ENCODE measurements at places on chromosomes 11 and 22.

- no peak for DNase-seq
Measured at GRCh38 chr11:73001615-73002014, 140.5 kb downstream of the FCHSD2 start.

DNA sequence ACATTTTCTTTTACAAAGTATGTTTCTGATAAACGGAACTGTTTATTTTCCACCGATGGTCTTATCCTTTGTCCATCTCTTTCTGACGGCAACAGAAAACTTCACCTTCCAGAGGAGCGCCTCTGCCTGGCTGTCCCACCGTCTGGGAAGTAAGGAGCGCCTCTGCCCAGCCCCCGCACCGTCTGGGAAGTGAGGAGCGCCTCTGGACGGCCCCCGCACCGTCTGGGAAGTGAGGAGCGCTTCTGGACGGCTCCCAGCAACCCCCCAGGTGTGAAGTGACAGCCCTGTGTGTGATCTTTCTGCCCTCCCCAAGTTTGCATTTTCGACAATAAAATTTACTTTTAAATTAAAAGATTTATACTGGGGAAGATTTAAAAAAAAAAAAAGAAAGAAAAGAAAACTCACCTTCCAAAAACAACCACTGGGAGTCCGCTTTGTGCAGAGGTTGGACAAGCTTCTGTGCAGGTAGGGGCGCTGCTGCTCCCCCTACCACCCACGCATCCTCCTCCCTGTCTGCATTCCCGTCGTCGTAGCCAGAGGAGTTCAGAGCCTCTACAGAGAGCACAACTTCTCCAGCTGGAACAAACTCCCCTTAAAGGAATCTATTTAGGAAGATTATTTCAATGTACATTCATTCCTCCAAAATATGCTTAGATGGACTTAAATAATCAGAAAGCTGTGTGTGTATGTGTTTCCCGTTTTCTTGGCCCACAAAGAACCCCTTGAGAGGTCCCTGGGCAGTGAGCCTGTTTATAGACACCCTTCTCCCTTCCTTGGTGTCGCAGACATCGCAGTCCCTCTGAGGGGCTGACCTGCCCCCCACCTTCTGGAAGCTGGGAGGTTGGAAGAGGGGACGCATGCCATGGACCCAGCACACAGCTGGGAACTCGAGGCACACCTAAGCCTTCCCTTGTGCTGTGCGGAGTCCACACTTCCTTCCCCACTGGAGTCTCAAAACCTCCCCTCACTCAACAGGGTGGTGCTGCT lies 849 bp upstream of the APOBEC3B start:
- no peak for DNase-seq

DNA sequence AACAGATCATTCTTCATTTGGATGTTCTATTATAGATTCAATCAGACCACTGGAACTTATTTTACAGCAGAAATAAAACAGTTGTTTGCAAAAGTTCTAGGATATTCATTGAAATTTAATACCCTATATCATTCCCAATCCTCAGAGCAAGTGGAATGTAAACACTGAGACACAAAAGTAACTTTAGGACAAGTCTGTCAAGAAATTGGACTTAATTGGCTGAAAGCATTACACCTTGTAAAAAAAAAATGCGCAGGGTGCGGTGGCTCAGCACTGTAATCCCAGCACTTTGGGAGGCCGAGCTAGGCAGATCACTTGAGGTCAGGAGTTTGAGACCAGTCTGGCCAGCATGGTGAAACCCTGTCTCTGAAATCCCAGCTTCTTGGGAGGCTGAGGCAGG lies 29.9 kb upstream of the TMEM123 start:
- DNase-seq: no peak

DNA sequence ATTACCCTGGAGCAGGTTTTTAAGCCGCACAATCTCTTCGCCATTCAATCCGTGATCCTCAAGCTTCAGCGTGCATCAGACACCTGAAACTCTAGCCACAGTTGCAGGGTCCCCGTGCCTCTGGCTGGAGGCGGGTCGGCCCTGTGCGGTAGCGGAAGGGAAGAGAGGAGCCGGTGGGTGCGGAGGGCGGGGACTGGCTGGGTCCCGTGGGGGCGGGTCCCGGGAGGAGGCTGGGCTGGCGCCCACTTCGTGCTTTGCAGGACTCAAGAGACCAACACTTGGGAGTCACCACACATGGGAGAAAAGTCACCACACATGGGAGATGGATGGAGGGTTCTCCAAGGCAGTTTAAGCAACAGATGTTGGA lies 772 bp downstream of the C22orf15 start:
- peak; percentile 52 for DNase-seq

GRCh38 chr11:110022548-110022947 lies 70.6 kb upstream of the ZC3H12C start:
- peak; percentile 20 for DNase-seq

GRCh38 chr11:46972821-46973220 lies 36.3 kb downstream of the CSTPP1 start:
- no peak for DNase-seq

GRCh38 chr22:40314041-40314440 lies 32.3 kb upstream of the ADSL start:
- DNase-seq: no peak

DNA sequence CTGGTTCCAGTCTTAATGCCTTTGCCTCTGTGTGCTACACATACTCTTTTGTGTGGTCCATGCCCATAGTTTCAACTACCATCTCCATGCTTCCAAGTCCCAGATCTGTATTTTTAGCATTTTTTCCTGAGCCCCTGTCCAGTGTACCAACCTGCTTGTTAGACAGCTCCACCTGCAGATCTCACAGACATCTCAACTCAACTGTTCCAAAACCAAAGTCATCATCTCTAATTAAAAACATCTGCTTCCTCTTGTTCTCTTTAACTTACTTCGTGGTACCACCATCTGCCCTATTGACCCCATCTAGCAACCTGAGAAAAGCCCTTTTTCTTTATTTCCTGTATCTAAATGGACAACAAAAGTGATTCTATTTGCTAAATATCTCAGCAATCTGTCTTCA lies 8.6 kb upstream of the KMT2A start:
- DNase-seq: no peak

- peak; percentile 18 for DNase-seq
Measured at GRCh38 chr11:102396708-102397563, 49.9 kb downstream of the BIRC2 start.

- no peak for DNase-seq
Measured at GRCh38 chr11:13205486-13205885, 72.1 kb upstream of the BMAL1 start.

DNA sequence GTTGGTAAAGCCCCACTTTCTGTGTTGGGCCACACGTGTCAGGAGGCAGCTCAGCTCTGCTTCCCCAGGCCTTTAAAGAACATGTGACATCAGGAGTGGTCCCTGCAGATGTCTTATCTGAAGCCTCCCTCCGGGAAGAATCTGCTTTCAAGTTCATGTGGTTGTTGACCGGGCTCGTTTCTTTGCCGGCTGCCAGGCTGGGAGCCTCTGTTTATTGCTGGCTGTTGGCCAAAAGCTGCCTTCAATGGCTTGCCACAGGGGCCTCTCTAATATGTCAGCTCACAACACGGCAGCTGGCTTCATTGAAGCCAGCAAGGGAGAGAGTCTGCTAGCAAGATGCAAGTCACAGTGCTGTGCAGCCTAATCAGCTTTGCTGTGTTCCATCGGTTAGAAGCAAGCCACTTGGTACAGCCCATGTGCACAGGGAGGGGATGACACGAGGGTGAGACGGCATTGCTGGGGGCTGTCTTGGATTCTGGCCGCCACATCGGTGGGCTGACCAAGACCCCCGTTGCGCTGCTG lies 14.6 kb downstream of the MRGPRF start:
- no peak for DNase-seq

- DNase-seq: peak; percentile 48
Measured at GRCh38 chr11:3614742-3615171, 27.0 kb downstream of the ART5 start.

GRCh38 chr11:62088331-62088933 lies 35.4 kb upstream of the INCENP start:
- DNase-seq: no peak

DNA sequence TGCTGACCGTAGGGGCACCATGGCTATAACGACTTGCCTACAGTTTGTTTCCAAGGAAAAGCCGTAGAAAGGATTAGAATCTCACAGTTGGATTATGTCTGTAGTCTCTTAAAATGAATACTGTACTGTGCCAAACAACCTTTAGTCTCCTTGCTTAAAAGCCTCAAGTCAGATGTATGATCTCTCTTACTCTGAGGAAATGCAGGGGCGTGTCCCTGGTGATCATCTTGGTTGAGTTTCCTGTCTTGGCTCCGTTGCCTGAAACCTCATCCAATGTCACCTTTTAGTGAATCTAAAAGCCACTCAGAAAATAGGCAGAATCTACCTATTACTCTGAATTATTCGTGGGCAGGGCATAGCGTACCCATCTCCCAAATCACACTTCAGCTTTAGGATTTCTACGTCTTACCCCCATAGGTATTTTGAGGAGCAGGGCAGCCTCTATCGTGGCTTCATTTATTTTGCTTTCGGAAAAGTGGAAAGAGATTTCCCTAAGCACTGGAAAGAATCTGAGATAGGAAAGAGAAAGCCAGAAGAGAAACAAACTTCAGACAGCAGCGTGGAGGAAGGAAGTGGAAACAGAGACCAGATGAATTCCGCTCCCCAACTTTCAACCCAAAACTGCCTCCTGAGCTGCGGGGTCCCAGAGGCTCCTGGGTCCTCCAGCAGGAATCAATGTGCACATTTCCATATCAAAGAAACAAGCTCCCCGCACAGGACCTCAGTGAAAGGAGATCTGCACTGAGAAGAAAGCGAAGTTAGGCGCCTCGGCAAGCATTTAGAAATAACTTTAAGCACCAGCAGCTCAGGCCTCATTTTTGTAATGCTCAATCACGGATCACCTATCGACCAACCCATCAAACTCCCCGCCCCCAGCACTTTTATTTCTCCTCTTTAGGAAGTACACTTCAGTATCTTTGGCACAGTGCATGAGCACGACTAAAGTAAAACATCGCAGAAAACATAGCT lies 245.8 kb downstream of the ETS1 start:
- no peak for DNase-seq

- DNase-seq: no peak
Measured at GRCh38 chr22:46971099-46971763, 208.8 kb downstream of the TBC1D22A start.

- no peak for DNase-seq
Measured at GRCh38 chr11:47711816-47712215, 3.4 kb downstream of the AGBL2 start.

DNA sequence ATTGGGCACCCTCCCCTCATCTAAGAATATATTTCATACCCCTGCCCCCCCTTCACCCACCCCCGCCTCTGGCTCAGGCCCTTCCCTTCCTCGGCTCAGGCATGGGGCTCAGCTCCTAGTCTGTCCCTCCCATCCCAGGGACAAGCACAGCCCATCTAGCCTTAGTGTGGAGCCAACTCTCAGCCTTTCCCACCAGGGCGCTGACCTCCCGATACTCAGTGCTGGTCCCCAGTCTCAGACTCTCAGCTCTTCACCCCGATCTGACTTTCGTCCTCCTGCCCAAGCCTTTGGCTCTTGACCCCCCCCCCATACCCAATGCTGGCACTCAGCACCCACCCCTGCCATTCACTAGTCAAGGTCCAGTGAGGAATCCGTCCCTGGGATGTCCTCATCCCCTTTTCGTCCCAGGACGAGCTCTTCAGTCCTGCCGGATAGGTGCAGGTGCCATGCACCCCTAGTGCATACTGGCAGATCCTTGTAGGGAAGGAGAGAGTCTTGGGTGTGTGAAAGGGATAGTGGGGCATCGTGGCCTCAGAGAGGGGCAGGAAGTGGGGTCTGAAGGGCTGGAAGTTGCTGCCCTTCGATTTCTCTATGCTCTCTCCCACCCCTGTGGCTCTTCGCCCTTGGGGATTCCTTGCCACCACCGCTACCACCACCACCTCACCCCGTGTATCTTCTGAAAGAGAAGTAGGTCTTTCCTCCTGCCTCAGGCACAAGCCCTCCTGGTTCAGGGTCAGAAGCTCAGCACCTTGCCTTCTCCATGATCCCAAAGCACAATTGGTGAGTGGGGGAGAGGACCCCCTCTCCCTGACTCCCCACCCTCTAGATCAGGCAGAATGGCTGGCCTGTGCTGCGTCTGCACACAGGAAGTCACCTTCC lies 2.4 kb downstream of the TPBGL start:
- no peak for DNase-seq

DNA sequence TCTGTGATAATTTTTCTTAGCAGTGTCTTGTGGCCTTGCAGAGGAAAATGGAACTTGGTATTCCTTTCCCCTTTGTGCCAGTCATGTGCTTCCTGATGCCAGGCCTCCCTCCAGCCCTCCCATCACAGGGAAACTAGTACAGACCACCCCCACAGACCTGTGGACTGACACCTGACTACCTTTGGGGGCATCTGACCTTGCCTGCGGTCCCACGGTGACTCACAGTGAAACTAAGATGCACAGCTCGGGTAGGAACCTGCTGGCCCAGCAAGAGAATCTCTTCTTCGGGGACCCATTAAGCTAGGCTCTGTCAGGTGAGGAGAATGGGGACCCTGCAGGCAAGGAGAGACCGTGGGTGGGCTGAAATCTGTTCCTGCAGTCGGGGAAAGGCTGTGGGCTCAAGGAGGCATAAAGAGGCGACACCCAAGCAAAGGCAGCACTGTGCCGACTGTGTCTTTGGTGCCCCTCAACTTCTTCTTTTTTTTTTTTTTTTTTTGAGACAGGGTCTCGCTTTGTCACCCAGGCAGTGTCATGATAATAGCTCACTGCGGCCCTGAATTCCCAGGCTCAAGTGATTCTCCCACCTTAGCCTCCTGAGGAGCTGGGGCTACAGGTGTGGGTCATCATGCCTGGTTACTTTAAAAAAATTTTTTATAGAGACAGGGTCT lies 20.8 kb upstream of the PEX26 start:
- peak; percentile 68 for DNase-seq

GRCh38 chr22:45516163-45516562 lies 13.5 kb downstream of the FBLN1 start:
- no peak for DNase-seq

GRCh38 chr11:1966531-1966930 lies 19.4 kb downstream of the MRPL23 start:
- no peak for DNase-seq

DNA sequence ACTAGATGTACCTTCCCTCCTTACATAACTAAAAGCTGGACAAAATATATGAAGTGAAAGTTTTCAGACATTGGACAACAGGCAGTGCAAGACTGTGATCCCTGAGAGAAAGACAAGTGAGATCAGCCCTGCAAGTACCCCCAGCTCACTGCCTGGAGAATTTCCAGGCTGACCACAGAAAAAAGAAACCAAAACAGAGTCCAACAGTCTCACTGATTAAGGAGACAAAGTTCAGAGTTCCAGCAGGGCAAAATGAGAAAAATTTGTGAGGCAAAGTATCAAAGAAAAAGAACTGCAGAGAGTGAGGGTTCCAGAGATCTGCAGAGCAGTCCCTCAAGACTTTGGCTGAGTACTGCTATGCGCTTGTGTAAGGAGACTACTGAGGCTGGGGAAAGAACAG lies 47.3 kb upstream of the TMEM45B start:
- no peak for DNase-seq

DNA sequence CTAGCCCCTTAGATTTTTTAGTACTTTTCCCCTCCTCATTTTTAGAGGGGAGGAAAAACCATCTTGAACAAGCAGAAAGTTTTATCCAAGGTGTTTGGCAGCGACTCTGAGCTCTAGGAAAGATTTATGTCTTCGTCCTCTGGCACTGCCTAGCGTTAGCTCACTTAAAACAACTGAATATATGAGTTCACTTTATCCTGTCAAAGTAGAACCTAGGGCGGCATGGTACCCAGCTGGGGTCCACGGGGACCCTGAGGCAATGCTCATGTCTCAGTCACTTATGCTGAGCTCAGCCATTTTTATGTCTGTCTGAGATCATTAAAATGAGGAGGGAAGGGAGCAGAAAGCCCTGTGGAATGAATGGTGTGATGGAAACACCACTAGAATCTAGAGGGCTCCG lies 14.2 kb upstream of the VSIG10L2 start:
- no peak for DNase-seq
